ENCODE measurements at places on chromosomes 3 and 15.
A peak's percentile ranks its signal among the peaks of the same experiment; 100 is the strongest.

DNA sequence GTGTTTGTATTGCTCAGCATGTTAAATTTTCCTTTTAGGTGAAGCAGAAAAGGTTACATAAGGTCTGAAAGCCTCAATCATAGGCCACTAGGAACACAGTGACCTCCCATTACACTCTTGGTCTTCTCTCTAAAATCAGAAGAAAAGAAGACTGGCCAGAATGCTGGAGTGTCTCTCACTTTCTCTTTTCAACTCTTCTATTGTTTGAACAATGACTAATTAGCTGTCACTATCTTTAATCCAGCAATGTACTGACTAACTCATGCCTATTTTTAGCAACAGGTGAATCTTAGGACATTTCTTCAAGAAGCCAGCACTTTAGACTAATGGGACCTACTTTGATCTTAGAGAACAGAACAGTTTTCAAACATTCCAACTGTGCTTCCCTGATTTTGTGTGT lies 142.8 kb downstream of the TGFBR2 start:
- DNase-seq, result no peak

DNA sequence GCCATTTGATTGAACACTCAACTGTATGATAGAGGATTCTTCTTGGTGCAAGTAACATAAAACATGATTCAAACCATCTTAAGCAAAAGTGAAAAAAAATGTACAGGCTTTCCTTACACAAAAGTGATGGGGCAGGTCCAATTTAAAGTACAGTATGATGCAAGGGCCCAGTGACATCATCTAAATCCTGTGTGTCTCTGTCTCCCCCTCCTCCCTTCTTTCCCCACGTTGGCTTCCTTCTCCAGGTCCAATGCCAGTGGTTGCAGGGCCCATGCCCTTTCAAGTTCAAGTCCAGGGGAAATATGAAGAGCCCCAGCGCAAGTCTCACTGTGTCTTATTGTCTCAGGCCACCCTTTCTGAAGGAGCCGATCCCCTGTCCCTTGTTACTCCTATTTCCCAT lies 332.3 kb downstream of the SHQ1 start:
- no peak for DNase-seq

DNA sequence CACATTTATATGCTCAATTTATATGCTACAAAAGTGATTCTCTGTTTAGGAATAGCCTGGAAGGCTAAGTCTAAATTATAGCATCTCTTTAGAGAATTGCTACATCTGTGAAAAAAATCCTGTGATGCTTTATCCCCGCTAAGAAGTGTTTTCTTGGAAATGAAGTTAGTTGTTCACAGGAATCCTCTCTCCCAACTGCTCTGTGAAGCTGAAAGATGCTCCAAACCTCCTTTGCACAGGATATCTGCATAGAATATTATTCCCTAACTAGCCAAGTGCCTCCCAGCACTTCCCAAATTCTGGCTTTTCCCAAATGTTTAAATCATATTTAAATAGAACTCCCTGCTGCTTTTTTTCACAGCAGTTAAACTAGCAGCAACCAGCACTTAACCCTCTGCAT lies 132.2 kb downstream of the SRGAP3 start:
- DNase-seq, result no peak

DNA sequence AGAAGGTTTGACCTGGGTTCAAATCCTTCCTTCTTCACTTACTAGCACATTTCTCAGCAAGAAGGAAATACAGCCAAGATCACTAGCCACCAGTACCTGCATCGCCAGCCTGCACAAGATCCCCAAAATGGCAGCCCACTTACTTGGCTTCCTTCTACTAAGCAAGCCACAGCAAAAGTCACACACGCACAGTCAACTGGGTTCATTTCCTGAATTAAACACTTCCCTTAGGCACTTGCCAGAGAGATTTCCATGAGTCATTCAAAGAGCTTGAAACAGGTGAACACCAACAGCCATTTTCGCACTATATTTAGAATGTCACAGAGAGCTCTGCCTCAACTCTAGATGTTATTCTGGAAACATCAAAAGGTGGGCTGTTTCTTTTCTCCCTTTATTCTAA lies 42.6 kb downstream of the MGLL start:
- peak; percentile 33 for DNase-seq

GRCh38 chr3:81354119-81354518 lies 407.3 kb downstream of the GBE1 start:
- DNase-seq, result no peak

GRCh38 chr3:29919571-29919970 lies 638.7 kb downstream of the RBMS3 start:
- no peak for DNase-seq

GRCh38 chr3:159441279-159441678 lies 547.4 kb upstream of the IL12A start:
- DNase-seq, result no peak

DNA sequence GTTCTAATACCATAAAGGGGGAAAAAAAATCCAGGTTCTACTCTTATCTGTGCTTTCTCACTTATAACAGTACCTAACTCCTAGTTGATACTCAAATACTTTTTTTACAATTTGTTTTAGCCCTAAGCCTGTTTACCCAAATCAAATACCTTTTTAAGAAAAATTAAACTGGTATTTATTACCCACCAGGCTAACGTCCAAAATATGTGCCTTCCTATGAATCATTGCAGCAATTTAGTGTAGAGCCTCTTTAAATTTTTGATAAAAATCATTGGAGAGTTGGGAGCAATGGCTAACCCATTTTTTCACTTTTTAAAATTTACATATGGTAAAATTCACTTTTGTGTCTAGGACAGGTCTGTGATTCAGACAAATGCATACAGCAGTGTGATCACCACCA lies 27.9 kb downstream of the FILIP1L start:
- no peak for DNase-seq

- no peak for DNase-seq
Observed at GRCh38 chr3:147008886-147009285, 397.5 kb downstream of the ZIC4 start.

DNA sequence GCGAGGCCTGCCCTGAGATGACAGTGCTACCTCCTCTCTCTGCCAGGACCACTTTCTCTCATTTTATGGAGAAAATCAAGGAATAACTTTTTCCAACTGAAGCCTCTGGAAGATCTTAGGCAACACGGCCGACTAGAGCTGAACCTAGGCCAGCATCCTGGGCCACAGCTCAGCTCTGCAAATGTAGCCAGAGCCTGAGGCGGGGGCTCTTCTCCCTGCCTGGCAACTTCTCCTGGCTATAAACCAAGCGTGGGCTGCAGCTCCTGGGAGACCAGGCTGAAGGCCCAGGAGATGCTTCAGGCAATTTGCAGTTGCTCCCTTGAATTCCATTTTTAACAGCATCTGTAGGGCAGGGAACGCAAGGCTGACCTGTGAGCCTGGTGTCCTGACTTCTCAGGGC lies 74.9 kb downstream of the CEMIP start:
- no peak for DNase-seq

- no peak for DNase-seq
Observed at GRCh38 chr15:75517233-75517632, 61.9 kb downstream of the PTPN9 start.

- no peak for DNase-seq
Observed at GRCh38 chr3:128807186-128807830, 72.1 kb upstream of the ACAD9 start.

- no peak for DNase-seq
Observed at GRCh38 chr15:93985176-93985575, 246.2 kb upstream of the MCTP2 start.

DNA sequence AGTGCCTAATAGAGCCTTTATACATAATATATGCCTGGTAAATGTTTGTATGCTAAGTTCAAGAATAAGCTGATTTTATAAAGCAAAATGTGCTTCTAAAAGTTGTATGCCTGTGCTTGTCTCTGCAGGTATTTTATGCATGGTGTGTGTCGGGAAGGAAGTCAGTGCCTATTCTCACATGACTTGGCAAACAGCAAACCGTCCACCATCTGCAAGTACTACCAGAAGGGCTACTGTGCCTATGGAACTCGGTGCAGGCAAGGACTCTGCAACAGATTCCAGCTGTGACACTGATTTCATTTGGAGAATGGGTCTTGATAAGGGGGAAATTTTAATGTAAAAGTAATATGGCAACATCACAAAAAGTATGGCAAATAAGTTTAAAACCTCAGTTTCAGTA lies 11.9 kb downstream of the MKRN2 start:
- no peak for DNase-seq

DNA sequence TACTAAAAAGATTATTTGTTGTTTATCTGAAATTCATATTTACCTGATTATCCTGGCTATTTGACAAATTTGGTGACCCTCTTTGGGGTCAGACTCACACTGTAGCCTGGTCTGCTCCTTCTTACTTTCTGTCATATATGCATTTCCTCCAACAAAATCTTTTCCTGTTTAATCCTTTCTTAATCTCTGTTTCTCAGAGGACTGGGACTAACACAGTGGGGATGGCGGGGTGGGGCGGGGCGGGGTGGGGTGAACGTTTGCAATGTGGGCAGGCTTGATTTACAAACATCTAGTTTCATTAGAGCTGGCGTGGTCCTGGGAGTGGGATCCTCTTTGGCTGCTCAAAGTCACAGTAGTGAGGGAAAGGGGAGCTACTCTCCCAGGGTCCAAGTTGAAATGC lies 35.3 kb upstream of the CDCP1 start:
- no peak for DNase-seq

- DNase-seq, result no peak
Observed at GRCh38 chr3:29319262-29319661, 38.4 kb downstream of the RBMS3 start.

GRCh38 chr3:20043825-20044224 lies 3.6 kb downstream of the KAT2B start:
- DNase-seq, result no peak

GRCh38 chr3:53823026-53823955 lies 22.9 kb downstream of the CHDH start:
- no peak for DNase-seq

DNA sequence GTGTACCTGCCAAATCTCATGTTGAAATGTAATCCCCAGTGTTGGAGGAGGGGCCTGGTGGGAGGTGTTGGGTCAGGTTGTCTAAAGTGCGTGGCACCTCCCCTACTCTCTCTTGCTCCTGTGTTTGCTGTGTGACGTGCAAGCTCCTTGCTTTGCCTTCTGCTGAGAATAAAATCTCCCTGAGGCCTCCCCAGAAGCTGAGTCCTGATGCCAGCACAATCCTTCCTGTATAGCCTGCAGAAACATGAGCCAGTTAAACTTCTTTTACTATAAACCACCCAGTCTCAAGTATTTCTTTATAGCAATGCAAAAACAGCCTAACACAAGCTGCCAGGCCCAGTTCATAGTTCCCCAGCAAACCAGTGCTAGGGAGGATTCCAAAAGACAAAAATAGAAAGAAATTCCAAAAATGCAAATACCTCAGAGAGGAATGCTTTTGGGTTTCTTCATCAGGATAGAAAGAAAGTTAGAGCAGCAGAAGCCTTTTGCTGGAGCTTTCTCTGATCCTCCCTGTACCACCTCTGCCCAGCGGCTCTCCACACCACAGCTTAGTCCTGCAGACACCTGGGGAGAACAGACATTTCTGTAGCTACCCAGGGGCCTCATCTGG lies 25.9 kb upstream of the CDV3 start:
- DNase-seq, result no peak

DNA sequence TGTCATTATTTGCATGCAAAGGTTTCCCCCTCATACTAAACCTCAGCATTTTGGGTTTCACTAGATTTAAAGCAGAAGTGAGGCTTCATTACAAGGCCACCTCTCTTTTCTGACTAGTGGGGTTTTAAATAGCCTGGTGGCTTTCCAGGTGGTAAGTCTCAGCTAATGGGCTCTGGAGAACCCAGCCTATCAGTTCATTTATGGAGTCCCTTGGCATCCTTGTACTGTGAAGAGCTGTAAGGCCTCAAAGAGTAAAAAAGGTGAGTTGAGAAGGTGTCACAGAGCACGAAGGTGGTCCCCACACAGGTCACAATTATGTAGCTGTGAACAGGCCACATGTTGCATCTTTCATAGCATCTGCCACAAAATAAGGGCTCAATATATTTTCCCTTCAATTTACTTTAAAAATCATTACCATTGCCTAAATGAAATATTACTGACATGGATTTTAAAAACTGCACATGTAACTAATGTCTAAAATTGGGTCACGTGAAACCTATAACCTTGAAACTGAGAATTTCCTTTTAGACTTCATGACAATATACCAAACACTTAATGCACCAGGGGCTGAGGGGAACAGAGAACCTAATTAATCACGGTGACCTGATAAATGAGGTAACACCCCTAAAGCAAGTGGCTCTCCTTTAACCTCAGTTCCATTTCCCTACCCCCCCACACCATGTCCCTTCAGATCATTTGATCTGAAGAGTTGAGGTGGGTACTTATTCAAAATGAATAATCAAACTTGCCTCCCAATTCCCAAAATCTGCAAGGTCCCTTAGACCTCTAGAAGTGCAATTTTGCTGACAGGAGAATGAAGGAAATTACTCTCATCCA lies 1.3 kb downstream of the NGLY1 start:
- DNase-seq, result no peak

GRCh38 chr15:29913528-29914135 lies 91.4 kb upstream of the TJP1 start:
- no peak for DNase-seq

- no peak for DNase-seq
Observed at GRCh38 chr15:60399246-60399915, 1.6 kb upstream of the ANXA2 start.

DNA sequence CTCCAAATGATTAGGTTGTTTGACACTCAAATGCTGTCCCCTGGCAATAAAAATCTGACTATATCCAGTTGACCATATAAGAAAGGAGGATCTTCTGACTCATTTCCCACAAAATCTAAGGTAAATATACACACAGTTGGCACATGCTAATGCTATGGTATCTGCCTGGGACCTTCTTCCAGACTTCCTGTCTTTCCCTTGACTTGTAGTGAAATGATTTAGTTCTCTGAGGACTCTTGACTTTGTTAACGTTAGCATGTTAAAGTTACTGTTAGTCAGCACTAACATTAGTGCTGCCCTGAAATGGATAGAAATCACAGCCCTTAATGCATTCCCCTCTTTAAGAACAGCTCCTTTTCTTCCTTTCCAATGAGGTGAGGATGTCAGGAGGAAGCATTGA lies 124.3 kb upstream of the LSAMP start:
- DNase-seq, result no peak

DNA sequence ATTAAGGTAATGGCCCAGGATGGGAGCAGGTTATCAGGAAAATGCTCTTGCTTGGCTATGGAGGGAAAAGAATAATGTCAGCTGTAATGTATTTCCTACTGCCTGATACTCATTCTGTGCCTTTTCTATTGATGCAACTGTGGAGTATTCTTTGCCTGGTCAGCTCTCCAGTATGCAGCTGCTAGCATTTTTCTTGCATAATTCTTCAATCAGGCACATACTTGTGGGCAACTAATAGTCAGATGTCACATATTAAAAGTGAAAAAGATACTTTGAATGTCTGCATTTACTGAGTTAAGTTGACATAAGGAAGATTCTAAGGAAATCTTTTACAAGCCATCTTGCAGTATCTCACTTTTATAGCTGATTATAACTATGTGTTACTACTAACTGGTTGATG lies 29.5 kb downstream of the CD80 start:
- DNase-seq, result no peak

DNA sequence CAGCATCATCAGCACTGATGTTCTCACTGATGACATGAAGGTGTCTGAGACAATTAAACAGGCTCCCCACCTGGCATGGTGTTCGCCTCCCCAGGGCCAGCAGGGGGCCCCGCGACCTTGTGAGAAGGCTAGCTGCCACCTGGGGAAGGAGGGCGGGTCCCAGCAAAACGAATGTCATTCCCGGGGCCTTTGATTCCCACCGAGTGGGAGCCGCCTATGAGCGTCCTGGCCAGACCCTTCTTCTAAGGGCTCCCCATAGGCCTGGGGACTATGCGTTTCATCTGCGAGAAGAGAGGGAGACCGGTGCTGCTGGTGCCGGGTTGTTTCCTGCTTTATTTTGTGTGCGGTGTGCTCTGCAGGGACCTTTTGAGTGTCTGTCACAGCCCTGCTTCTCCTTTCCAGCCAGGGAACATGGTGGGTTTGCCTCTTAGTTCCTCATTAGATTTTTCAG lies 20.5 kb upstream of the MINDY4B start:
- peak; percentile 54 for DNase-seq
